NCI-H226 (cell line): ENCODE measurements at places on chromosomes 12 and 14.

DNA sequence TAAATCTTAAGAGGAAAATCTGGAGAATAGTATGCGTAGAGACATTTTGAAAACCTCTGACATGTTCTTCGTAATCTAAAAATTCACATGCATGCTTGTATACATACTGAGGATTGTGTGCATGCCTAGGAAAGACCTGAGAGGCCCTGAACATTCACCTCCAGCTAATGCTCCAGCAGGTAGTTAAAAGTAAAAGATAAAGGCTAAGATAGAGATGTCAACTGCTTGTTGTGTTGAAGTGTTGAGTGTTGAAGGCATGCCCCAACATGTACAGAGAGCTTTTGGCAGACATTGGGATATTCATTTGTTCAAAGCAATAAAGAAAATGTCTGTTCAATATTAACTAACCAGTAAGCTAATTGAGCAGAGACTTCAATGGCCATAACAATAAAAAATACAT is 118.6 kb upstream of the SYT1 start:
- no peak for DNase-seq

GRCh38 chr12:58639318-58639934 is 280.9 kb downstream of the LRIG3 start:
- DNase-seq, result peak; percentile 86

GRCh38 chr12:24617471-24617870 is 331.4 kb downstream of the BCAT1 start:
- DNase-seq, result no peak

DNA sequence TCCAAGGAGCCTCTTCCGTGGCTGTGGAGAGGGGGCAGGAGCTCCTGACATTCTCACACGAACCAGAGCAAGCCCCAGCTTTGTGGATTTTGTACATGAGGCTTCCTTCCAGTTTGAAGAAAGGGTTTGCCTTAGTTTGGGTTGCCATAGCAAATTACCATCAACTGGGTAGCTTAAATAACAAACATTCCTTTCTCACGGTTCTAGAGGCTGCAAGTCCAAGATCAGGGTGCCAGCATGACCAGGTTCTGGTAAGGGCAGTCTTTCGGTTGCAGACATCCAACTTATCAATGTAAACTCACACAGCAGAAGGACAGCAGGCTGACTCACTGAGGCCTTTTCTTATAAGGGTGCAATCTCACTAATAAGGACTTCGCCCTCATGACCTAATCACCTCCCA is 25.9 kb upstream of the STAB2 start:
- peak; percentile 63 for DNase-seq

GRCh38 chr14:81315341-81315740 is 84.8 kb downstream of the STON2 start:
- DNase-seq, result no peak
